ENCODE measurements at places on chromosomes 1 and 21.

GRCh38 chr1:113990530-113990929 is 11.3 kb downstream of the OLFML3 start:
- DNase-seq = no peak

GRCh38 chr1:45375104-45376090 is 35.2 kb upstream of the MUTYH start:
- DNase-seq = no peak

DNA sequence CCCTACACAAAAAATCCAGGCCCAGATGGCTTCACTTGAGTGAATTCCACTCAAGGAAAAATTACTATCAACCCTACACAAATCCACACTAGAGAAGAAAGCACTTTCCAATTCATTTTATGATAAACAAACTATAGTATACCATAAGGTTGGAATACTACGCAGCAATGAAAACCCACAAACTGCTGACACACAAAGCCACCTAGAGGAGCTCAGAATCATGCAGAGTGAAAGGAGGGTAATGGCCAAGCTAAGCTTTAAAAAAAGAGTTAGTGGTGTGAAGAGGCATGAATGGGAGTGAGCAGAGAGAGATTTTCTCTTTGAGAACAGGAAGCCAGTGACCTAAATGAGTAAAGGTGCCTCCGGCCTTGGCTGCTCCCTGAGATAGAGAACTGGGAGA is 93.7 kb downstream of the DHRS3 start:
- no peak for DNase-seq

DNA sequence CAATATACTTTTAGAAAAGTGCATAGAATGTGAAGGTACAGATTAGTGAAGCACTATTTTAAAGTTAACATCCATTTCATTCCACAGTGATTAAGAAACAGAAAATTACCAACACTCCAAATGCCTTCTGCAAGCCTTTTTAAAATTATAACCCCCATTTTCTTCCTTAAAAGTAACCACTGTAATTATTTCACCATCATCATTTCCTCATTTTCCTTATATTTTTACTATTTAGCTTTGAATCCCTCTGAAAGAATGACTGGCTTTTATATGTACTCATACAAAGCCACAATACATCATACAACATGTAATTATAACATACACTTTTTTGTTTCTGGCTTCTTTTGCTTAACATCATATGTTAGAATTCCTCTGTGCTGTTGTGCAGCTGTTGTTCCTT is 6.5 kb upstream of the NEGR1 start:
- no peak for DNase-seq

DNA sequence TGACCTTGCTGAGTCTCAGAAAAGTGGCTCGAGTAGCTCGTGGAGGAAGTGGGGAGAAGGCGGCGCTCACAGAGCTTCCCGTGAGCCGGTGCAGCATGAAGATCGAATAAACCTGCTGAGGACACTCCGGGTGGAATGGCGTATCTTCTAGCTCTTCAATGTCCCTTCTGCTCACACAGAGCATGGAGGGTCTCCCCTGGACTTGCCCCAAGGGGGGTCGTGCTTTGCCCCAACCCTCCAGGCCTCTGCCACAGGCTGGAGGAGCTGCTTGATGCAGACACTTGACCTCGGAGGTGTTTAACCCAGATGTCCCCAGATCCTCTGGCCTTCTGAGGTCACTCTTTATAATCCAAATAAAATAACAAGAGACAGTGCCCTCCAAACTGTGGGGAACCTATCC is 2.2 kb upstream of the KRTAP10-12 start:
- no peak for DNase-seq

DNA sequence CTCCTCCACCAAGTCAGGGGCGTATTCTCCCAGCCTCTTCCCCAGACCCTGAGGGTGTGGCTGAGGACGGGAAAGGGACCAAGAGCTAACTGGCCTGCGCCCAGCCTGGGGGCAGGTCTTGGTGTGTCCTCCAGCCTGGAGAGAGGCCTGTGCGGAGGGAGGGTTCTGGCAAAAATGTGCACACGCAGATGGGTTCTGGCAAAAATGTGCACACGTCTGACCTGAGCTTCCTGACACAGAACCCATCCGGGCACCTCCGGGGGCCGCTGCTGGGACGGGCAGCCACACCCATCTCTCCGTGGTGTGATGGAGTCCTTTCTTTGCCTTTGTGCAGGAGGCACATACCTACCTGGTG is 23.1 kb upstream of the PKP1 start:
- DNase-seq = no peak

GRCh38 chr1:94022471-94023189 is 98.3 kb downstream of the ABCA4 start:
- DNase-seq = no peak

- no peak for DNase-seq
These were observed 688 bp downstream of the SCAMP3 start for GRCh38 chr1:155261493-155261851.

- no peak for DNase-seq
These were observed 458 bp downstream of the CRABP2 start for GRCh38 chr1:156704930-156705320.

- no peak for DNase-seq
These were observed at the start of gene FABP3 for GRCh38 chr1:31373056-31373896. TSS of gene FABP3 (minus strand) at chr1:31373076. CDS start at chr1:31373014, 62 bp downstream.

- DNase-seq = no peak
These were observed 1.9 kb downstream of the EIF4G3 start for GRCh38 chr1:21174654-21175323.

DNA sequence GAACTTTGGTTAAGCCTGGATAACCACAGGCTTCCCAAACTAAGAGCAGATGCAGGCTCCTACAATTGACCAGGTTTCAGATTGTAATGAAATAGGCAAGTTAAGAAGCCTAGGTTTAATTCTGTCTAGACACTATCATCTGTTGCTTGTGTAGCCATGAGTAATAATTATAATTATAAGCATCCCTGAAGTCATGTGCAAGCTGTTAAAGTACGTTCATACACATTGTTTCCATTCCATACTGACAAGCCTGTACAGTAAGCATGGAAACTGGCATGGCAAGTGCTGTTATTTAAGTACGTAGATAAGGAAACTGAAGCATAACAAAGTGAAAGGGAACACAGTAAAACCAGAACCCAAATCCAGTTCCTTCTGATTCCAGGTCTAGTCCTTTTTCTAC is 557.2 kb upstream of the BEND5 start:
- no peak for DNase-seq

GRCh38 chr1:27269276-27269675 is 34.8 kb downstream of the WDTC1 start:
- no peak for DNase-seq

- DNase-seq = no peak
These were observed 41.5 kb downstream of the TSEN15 start for GRCh38 chr1:184093071-184093470.

DNA sequence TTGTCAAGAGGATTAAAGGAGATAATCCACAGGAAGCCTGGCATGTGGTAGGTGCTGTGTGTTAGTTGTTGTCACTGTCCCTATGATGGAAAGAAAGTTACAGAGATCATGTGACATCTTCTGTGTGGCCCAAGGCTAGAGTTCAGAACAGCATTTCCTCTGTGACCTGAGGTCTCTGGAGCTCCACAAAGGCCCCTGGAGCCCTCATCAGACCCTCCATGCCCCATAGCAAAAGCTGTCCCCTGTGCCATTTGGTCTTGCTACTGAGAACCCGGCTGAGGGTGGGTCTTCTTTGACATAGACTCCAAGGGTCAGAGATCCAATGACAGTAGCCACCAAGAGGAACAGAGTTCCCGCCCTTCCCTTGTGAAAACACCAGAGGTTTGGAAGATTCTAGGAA is 8.1 kb downstream of the CELA2B start:
- no peak for DNase-seq

DNA sequence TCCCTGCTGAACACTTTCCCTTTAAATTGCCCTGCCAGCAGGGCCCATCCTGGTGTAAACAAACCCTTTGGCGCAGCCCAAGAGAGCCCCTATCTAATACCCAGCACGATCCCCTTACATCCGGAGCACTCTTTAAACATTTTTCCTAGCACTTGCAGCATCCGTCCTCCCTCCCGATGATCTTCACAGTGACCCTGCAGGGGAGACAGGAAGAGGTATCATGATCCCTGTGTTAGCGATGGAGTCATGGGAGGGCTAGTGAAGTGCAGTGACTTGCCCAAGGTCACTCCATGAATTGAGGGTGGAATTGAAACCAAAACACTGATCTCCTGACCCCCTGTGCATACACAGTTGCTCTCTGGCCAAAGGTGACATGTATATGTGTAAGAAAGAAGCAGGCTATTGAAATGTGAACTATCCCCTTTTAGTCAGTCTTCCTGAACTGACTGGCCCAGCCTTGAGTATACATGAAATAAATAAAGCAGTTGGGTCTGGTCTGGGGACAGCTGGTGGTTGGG is 9.8 kb upstream of the KCNQ4 start:
- no peak for DNase-seq

- no peak for DNase-seq
These were observed 145.3 kb downstream of the NTNG1 start for GRCh38 chr1:107286125-107286524.
